HepG2 (cell line): ENCODE measurements at places on chromosomes 11 and 22. TPM values are rescaled to one million over a fixed set of nuclear protein-coding genes. Genes with fewer than 3 reads are reported as not detected.

The OR2AG2 gene
- polyA plus RNA-seq, result not detected in 2 replicates

The FAM76B gene
- 18.6 and 20.2 TPM in 2 replicates for polyA plus RNA-seq

The TMPRSS13 gene
- not detected in 2 replicates for polyA plus RNA-seq

The LRRC10B gene
- polyA plus RNA-seq, result not detected in 2 replicates

The RTN4RL2 gene
- polyA plus RNA-seq, result 4.3 and 8.4 TPM in 2 replicates

The GAB4 gene
- not detected in 2 replicates for polyA plus RNA-seq

The GAS2L1 gene
- polyA plus RNA-seq, result 1.8 and 2.2 TPM in 2 replicates

The RIMBP3C gene
- polyA plus RNA-seq, result not detected in 2 replicates

The KCNC1 gene
- polyA plus RNA-seq, result 0.01 TPM in 1 of 2 replicates, not detected in the other
